ENCODE measurements at places on chromosomes 2 and 18. TPM values are rescaled to one million over a fixed set of nuclear protein-coding genes. Genes with fewer than 3 reads are reported as not detected.
A peak's percentile ranks its signal among the peaks of the same experiment; 100 is the strongest.

DNA sequence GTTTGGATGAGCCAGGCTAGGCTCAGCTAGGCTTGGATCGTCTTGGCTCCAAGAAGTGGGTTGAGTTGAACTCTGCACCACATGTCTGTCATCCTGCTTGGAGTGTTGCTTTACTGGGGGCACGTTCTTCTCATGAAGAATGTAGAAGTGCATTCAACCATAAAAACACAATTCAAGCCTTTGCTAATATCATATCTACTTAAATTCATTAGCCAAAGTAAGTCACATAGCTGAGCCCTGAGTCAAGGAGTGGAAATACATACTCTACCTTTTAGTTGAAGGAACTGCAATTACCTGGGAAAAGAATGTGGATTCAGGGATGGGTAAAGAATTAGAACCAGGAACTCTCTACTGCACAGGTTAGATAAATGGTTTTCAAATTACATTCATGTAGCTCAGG, 360.4 kb upstream of the KCNH7 start:
- no peak for DNase-seq

The NXPH2 gene
- 0.43 TPM for total RNA-seq

DNA sequence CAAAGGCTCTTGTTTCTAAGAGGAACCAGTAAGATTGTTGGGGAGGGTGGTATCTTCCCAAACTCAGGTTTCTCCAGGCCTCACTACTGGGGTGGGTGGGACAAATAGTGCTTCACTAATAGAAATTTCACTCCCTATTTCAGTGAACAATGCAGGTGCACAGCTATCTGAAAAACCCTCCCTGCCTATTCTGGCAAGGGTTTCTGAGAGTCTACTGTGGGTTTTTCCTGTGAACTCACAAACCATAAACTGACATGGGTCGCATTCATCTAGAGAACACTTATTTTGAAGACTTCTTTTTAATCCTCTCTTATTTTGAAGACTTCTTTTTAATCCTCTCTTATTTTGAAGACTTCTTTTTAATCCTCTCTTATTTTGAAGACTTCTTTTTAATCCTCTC, 4.4 kb downstream of the IL36A start:
- no peak for DNase-seq

- DNase-seq, result peak; percentile 8
Measured at GRCh38 chr2:203811491-203812221, 55.9 kb upstream of the CTLA4 start.

The PIK3C3 gene
- 68.1 TPM for total RNA-seq

DNA sequence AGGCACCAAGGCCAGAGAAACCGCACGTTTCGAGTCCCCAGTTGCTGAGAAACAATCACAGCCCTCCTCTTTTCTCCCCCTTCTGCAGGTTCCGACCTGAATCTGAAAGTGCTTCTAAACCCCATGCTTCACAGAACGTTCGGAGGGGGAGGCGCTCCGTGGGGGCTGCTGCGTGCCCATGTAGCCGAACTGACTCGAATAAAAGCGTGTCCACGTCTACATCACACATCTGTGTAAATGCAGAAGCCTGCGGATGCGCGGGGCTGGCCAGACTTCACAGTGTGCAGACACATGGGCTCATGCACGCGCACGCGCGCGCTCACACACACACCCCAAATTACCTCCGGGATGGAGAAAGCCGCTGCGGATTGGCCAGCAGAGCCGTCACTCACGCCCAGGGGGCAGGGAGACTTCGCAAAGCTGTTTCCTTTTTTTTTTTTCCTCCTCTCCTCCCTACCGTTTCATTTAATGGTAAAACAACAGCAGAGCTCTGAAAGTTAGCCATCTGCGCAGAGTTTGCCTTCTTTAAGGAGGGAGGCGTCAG, 2.3 kb downstream of the ZNF516 start:
- peak; percentile 97 for DNase-seq

The ANKRD62 gene
- total RNA-seq, result 0.29 TPM

GRCh38 chr2:6934345-6934744, 17.1 kb downstream of the RNF144A start:
- DNase-seq, result no peak

The LRP2 gene
- 9.2 TPM for total RNA-seq

The RESP18 gene
- total RNA-seq, result not detected

DNA sequence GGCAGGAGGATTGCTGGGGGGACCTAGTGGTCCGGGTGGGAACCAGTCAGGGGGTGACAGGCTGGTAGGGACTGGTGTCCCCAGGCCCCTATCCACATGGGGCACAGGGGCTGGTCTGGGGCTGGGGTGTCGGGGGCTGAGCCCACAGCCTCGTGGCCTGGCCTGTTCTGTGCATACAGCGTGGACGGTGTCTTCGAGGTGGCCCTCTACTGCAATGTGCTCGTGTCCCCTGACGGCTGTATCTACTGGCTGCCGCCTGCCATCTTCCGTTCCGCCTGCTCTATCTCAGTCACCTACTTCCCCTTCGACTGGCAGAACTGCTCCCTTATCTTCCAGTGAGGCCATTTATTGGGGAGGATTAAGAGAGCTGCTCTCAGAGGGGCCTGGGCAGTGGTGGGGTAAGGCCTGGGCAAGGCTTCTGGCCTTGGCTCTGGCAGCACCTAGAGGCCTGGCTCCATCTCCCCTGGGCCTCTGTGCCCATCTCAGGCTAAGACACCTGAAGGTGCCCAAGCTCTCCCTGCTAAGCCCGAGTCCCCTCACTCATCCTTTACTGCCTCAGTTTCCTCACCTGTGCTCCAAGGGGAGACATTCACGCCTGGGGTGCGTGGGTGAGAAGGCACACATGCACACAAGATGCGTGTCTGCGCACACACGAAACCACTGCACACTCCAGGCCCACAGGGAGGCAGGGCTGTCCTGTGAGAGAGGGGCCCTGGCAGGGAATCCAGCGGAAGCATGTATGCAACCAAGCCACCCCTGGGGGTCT, 1.9 kb downstream of the CHRNG start:
- no peak for DNase-seq

DNA sequence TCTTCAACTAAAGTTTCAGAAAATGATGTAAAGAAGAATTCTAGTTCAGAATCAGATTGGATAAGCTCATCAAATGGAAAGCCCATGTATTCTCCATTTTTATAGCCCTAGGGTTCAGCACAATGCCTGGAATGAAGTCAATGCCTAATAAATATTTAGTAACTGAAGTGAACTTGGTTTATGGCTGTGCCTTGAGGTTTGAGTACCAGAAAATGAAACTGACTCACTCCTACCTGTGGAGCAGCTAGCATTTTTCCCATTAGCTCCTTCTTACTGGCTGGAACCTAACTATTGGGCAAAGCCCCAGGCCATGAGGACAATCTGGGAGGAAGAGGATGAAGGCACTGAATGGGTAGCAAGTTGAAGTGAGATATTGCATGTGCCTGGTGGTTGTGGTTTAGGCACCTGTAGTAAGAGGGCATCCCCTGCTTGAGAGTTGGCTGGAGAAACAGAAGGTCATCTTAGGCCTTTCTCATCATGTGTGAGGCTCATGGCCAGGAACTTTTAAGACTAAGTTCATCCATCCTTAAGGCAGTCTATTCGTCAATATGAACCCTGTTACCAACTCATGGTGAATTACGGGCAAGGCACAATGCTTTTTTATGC, 85.0 kb upstream of the LYPD1 start:
- no peak for DNase-seq

The PLEKHA3 gene
- total RNA-seq, result 14.0 TPM

DNA sequence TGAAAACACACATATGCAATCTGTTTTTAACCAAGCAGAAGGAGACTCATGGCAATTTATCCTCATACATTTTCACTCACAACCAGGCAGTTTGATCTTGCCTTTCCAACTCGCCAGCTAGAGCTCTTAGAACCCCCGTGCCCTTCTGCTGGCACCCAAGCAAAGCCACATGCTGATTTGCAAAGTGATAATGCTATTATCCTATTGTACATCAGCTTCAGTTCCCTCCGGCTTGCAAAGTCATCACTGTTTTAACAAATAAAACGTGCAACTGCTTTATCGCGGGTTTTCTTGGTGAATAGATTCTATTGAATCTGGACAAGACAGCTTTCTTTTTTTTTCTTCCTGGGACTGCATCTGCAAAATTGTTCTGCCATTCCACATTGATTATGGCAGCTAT, 314.6 kb downstream of the LNPK start:
- no peak for DNase-seq

The HAAO gene
- total RNA-seq, result not detected

DNA sequence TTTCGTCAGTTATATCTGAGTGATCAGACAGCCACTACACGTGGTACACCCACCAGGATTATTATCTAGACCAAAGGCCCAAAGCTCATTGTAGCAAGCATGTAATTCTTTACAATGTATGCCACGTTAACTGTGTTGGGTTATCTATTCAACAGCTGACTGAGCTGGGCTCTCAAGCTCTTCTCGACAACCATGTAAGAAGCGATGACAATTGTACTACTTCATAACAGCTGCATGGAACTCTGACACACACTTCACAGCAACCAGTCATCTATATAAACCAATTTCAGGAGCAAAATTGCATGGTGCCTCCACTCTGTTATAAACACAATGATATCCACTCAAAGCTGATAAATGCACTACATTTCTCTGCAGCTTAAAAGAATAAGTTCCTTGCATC, 701.8 kb downstream of the NR4A2 start:
- no peak for DNase-seq

DNA sequence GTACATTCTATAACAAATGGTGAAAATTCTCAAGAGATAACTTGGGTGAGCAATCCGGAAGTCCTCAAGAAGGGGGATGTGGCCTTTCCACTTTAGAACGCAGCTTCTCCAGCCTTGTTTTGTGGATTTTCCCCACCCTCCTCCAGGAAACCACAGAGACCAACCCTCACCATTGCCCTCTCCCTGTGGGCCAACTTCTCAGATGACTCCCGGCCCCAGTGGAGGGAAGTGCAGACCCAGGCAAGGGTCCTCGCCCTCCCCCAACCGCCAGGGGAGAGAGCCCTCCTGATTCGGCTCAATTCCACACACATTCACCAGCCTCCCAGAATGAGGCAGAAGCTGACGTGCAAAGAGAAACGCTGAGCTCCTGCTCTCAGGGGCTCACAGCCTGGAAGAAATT, 277.2 kb downstream of the EIPR1 start:
- DNase-seq, result no peak

DNA sequence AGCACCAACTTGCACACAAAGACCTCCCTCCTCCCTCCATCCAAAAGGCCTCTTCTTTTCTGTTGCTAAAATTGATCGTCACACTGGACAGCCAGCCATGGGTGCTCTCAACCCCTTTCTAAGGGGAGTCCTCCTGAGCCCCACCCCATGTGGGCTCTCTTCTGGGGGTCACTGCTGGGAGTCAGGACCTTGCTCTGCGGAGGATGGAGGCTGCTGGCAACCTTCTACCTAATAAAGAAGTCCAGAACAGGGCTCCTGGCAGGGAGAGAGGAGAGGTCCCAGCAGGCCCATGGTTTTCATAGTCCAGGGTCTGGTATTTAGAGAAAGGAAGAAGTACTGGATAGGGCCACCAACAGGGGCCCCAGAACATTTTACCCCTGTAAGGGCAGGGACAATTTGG, 67.6 kb upstream of the OTOS start:
- DNase-seq, result no peak

DNA sequence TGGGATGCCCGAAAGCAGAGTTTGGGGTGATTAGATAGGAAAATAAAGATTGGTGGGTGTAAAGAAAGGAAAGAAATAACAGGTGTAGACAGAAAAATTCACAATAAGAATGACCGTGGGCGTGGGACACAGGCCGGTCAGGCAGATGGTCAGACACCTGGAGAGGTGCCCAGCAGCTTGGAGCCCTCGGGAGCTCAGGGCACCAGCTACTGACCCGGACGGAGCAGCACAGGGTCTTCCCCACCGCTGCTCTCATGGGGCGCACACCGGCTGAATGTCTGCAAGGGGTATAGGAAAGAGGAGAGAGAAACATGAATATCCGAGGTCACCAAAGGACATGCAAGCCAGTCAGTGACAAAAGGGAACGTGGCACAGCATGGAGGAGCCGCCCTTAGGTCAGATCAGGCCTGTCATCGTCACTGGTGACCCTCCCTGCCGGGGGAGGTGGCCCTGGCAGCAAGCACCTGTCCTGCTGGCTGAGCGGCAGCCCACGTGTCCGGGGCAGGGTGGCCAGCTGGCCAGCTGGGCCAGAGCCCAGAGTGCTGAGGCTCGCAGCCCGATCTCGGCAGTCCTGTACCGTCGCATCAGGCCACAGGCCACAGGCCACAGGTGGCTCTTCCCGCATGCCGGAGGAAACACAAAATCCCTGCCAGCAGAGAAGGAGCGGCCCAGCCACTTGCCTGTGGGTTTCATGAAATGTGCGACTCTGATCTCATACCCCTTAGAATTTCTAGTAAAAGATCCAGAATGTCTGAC, 112.0 kb upstream of the NDUFV2 start:
- no peak for DNase-seq

The ADCYAP1 gene
- total RNA-seq, result not detected

DNA sequence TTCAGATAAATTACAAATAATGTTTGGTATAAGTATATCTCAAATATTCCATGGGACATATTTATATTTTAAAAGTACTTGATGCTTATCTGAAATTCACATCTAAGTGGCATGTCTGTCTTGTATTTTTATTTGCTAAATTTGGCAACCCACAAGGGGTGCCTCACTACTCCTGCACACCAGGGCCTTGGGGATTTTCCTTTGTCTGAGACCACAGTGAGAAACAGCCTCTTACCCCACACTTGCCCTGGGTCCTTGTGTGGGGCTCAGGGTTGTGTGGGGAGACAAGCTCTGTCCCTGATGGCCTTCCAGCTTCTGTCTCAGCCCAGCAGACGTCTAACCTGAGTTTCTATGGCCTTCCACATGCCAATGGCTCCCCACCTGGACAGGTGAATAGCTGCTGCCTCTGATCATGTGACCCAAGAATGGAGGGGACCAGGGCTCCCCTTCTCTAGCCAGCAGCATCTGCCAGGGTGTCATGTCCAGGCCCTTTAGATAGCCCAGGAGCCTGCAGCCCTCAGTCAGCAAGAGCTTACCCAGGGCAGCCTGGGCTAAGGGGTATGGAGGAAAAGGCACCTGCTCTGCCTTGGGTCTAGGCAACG, 49.5 kb upstream of the MRPL33 start:
- no peak for DNase-seq

The MAL gene
- total RNA-seq, result not detected

The IL1RN gene
- not detected for total RNA-seq

The TSPYL6 gene
- not detected for total RNA-seq

DNA sequence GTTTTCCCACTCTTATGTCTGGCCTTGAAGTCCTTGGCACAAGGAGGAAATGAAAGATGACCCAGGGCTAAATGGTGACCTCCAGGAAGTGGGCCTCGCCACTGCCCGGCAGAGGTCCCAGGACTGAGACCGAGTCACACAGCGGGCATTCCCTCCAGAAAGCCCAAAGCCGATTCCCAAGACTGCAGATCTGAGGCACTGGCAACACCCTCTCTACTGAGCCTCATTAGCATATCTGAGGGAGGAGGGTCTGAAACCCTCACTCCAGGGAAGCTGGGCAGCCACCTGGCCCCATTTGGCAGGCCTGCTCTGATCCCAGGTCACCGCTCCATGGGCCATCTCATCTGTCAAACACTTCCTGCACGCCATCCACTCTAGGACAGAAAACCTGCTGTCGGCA, 29.1 kb downstream of the FAM178B start:
- DNase-seq, result no peak

Data from SK-MEL-5 (cell line).